ENCODE measurements at places on chromosomes 6 and 20. TPM values are rescaled to one million over a fixed set of nuclear protein-coding genes. Genes with fewer than 3 reads are reported as not detected.

The SMPDL3A gene
- total RNA-seq, result 6.3 TPM

DNA sequence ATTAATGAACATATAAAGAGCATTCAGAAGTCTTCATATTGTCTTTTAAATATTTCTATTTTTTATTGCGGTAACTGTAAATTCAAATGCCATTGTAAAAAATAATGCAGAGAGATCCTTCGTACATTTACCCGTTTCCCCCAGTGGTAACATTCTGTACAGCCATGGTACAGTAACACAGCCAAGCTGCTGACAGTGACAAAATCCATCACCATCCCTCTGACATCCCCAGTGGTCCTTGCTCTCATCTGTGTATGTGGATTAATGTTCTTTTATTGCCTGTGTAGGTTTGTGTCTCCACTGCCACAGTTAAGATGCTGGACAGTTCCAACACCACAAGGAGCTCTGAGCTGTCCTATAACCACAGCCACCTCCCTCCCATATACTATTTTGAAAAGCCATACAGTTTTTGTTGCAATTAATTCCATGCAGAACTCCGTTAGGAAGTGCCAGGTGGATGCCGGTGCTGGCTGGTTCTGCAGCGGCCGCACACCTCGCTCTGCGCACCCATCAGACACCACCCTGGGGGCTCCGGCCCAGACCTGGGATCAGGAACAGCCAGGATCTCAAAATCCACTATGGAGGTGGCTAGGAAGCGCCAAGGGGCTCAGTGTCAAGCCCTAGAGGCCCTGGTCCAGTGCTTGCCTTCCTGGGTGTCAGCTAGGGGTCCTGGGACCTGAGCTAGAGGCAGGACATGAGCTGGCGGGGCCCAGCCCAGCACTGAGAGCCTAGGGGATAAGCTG lies 93.1 kb upstream of the PMEPA1 start:
- no peak for DNase-seq

GRCh38 chr6:119294984-119295383 lies 54.6 kb downstream of the MAN1A1 start:
- no peak for DNase-seq

The LRRC73 gene
- 0.17 TPM for total RNA-seq

DNA sequence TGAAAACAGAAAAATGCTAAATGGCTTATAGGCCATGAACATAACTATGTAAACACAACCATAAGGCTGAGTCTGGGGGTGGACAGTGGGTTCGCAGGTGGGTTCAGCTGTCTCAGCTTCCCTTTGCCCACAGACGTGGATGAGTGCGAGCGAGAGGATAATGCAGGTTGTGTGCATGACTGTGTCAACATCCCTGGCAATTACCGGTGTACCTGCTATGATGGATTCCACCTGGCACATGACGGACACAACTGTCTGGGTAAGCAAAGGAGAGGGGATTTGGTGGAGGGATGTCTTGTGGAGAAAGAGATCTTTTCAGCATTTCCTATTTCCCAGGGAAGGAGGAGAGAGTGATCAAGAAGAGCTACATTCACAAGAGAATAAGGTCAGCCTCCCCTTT lies 14.7 kb downstream of the SCUBE3 start:
- no peak for DNase-seq

The FAXC gene
- total RNA-seq, result 0.34 TPM

The RWDD1 gene
- 24.7 TPM for total RNA-seq

DNA sequence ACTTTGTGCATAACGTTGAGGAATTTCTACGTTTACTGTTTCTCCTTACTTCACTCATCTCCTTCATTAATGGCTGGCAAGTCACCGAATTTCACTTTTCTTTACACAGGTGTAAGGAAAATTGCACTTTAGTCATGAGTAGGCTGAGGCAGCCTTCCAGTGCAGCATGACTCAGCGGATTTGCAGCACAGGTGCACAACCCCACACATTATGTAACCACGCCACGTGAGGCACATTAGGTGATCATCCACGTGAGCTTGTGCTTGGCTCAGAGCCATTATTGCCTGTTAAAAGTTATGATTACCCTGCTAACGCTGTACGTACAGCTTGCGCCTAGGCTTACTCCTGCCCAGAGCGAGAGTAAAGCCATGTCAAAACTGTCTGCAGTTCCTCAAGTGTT lies 158.8 kb downstream of the NKAIN2 start:
- no peak for DNase-seq

DNA sequence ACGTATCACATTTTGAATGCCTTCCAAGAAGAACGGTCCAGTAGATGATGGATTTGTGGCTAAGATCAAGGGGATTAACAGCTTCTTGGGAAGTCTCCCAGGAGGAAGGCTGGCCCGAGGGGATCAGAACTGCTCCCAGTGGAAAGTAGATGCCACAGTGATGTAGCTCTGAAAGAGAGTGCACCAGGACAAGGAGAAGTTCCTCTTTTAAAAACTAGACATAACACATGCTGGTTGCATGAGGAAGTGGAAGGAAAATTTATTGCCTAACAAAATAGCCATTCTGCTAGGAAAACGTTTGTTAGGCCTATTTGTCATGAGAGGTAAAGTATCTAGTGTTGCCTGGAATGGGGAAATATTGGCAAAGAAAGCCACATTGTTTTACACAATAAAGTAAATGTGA lies 87.8 kb downstream of the CDH26 start:
- DNase-seq, result no peak

The WTAP gene
- 96.4 TPM for total RNA-seq

GRCh38 chr6:123830120-123830519 lies 26.5 kb downstream of the NKAIN2 start:
- no peak for DNase-seq

- no peak for DNase-seq
These were observed 43.3 kb downstream of the NUDT3 start for GRCh38 chr6:34349211-34349610.

DNA sequence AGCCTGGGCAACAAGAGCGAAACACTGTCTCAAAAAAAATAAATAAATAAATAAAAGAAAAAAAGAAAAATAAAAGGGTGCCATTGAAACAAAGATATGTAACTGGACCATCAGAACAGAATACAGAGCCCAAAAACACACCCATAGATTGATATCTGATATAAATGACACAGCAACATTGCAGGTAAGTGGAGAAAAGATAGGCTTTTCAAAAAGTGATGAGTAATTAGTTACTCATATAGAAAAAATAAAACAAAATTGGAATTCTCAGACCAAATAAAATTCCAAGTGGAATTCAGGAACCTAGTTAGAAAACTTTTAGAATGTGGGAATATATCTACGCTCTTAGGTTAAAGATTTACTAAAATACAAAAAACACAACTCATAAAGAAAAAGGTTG lies 60.6 kb upstream of the CHD6 start:
- DNase-seq, result no peak

DNA sequence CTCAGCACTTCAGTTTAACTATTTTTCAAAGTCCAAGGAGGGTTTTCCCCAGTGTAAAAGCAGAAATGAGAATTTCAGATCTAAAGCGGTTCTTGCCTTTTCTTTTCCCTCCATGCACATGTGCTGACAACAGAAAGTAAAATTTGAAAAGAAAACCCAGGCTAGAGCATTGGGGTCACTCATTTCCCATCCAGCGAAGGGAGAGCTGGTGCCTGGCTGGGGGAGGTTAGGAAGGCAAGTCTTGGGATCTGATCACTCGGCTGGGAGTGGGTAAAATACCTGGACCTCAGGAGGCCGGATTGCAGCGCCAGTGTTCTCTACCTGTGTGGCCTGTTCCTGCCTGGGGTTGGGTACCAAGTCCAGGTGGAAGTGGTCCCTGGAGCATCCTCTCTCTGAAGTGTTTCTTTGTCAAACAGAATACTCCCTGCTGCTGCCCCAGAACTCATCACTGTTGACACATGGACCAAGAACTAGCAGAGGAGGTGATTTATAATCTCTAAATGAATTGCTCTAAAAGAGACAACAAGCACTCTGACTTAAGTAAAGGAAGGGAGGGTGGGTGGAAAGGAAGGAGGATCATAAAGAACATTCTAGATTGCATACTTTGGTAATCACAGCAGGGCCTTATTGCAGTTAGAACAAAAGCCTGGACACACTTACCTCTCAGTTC lies 136.0 kb downstream of the MTHFD1L start:
- DNase-seq, result no peak

The ENPP4 gene
- 4.9 TPM for total RNA-seq

The MICB gene
- total RNA-seq, result 29.3 TPM

DNA sequence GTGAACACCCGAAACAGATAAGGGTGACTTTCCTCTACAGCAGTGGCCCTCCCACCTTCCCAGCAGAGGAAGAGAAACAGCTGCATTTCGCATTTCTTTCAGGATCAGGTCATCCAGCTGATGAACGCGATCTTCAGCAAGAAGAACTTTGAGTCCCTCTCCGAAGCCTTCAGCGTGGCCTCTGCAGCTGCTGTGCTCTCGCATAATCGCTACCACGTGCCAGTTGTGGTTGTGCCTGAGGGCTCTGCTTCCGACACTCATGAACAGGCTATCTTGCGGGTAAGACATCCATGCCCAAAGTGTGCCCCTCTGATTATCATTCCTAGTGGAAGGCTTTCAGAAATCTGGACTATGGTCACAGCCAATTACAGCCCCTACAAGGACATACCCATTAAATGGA lies 27.8 kb upstream of the MROH8 start:
- DNase-seq, result no peak

DNA sequence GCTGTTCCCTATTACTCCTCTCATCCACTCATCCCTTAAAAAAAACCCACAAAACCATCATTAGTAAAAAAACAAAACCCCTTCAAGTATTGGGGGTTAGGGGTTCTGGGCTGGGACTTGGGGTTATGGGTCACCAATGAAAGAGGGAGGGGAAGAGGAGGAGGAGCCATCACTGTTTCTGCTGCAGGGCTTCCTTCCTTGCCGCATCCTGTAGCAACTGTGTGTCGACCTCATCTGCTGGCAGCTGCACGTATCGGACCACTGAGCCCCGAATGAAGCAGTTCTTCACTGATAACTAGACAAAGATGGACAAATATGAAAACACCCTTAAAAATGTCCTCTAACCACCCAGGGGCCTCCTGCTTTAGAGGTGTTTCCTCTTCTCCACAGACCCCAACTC lies 2.0 kb upstream of the VARS1 start:
- DNase-seq, result peak; percentile 44

DNA sequence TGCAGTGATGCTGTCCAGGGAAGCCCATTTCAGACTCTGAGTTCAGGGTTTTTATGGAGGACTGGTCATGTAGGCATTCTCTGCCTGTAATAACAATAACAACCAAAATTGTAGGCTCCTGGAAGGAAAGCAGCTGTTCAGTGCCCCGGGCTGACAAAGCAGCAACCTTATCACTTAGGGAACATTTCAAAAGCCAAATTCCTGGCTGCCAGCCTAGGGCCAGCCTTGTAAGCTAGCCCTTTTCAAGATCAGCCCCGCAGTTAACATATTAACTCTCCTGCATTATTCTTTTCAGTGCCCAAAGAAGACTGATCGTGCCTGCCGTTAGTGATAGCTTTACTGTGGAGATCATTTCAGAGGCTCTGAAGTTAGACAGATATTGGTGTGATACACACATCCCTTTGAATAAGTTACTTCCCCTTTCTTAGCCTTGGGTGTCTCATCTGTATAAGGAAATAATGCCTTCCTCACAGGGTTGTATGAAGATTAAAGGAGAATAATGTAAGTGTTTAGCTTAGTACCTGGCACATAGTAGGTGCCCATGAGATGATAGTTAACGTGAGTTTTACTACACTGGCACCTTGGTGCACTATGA lies 44.1 kb downstream of the CTNNBL1 start:
- no peak for DNase-seq

DNA sequence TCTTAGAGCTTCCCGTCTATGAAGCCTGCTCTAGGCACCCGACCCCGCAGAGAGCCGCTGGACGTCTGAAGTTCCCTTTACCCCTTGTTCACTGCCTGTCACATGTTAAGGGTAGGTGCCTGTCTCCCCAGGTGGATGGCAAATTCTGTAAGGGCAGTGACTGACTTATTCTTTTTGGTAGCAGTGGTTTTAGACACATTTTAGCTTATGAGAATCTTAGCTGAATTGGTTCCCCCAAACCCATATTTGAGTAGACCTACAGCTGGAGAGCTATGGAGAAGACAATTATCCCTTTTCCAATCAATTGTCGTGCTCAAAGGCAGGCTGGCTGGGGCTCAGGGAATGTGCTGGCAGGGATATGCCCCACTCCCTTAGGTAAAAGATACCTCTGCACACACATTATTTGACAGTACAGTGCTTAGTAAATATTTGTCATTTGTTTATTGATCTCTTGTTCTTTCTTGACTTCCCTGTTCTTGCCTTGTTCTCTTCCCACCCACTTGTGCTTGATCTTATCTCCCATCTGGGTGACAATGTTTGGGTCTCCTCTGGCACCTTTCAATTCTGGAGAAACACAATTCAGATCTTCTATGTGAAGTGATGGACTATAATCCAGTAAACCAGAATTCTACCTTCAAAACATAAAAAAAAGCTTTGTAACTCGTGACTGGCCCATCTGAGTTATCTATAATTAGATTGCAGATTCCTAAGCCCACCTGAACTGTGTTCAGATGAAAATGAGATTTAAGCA lies 114.3 kb upstream of the SLC2A12 start:
- DNase-seq, result peak; percentile 3

DNA sequence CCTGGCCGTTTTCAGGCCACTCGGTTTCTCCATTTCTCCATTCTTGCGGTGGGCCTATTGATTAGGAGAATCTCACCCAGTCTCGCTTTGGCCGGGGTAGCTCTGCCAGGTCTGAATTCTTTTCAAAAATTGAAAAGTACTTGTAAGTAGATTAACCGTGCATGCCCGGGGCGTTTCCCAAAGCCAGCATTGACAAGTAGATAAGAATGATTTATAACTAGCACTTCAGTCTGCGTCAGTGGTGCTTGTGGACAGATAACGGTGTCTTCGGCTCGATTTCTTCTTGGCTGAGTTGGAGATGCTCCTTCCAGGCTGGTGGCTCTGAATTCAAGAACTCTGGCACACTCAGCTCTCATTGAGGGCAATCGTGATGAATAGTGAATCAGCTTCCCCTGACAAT lies 29.0 kb downstream of the SLC24A3 start:
- DNase-seq, result no peak

The BAG2 gene
- 1.5 TPM for total RNA-seq

DNA sequence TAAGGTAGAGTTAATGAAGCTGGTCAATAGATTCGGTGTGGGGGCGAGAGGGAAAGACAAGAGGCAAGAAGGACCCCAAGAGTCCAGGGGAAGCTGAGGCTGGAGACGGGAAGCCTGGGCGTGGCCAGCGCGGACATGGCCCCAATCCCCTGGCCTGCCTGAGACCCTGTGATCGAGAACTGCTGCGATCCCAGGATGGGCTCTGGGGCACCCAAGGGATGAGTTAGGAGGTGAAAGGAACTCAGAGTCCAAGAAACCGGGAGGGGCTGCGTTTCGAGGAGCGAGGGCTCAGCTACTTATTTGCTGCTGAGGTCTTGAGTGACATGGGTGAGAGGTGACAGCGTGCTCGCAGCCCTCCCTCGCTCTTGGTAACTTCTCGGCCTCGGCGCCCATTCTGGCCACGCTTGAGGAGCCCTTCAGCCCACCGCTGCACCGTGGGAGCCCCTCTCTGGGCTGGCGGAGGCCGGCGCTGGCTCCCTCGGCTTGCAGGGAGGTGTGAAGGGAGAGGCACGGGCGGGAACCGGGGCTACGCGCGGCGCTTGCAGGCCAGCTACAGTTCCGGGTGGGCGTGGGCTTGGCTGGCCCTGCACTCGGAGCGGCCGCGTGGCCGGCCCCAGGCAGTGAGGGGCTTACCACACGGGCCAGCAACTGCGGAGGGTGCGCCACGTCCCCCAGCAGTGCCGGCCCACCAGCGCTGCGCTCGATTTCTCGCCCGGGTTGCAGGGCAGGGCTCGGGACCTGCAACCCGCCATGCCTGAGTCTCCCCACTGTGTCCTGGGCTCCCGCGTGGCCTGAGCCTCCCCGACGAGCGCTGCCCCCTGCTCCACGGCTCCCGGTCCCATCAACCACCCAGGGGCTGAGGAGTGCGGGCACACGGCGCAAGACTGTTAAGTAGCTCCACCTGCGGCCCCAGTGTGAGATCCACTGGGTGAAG lies 58.2 kb downstream of the IRF4 start:
- DNase-seq, result no peak

The WFDC5 gene
- total RNA-seq, result not detected
